Skin of body (tissue), 3 donors: ENCODE measurements at places on chromosomes 2 and 18. TPM values are rescaled to one million over a fixed set of nuclear protein-coding genes. Genes with fewer than 3 reads are reported as not detected.

OTOF gene
- total RNA-seq = 0.69 TPM

DNA sequence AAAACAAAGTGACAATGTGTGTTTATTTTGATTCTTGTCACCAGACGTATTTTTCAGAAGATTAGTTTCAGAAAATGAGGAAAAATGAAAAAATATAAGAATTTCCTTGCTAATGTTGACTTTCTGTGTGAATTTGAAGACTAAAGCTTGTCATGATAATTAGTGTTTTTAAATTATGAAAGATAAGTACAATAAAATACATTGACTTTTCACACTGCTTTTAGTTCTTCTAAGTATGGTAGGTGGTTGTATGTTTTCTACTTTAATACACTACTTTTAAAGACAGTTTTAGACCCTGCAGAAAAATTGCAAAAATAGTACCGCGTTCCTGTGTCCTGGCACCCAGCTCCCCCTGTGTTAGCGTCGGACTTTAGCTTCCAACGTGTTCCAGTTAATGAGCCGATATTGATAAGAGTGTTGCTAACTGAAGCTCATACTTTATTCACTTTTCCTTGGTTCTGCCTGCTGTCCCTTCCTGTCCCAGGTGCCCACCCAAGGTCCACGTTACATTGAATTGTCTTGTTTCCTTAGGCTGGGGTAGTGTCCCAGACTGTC is 695 bp downstream of the RBFA start:
- DNase-seq = no peak

DNA sequence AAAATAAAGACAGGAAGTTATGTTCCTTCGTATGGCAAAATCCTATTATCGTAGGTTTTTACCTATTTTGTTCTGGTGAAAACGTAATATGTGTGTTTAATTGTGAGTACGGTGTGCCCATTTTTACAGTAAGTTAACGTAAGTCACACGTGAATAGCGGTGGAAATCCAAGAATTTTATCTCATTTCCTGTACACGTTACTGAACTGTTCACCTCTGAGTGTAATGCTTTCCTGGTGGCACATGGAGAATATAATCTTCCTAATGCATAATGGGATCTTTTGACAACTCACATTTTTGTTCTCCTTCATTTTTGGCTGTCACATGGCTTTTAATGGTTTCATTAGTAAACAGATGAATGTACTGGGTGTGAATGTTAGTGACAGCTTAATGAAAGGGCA is 28.2 kb downstream of the BCL2L11 start:
- no peak for DNase-seq

DNA sequence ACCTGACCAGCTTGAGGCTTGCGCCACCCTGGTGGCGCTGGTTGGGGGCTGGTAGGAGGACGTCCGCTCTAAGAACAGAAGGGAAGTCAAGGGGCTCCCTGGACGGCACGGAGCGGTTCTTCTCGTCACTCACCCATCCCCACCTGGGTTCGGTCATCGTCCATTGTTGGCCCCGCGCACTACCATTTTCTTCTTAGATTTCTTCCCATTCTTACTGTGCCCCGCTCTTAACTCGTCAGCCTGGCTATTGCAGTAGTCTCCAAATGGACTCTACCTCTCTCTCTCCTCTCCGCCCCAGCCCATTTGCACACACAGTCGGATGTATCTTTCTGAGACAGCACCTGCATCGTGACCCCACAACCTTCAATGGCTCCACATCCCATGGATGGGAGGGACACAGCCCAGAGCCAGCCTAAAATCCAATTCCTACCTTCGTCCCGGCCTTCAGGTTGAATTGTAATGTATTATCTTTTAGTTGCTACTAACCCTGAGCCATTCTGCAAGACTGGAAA is 814 bp upstream of the RAB1A start:
- DNase-seq = peak; percentile 46

DNA sequence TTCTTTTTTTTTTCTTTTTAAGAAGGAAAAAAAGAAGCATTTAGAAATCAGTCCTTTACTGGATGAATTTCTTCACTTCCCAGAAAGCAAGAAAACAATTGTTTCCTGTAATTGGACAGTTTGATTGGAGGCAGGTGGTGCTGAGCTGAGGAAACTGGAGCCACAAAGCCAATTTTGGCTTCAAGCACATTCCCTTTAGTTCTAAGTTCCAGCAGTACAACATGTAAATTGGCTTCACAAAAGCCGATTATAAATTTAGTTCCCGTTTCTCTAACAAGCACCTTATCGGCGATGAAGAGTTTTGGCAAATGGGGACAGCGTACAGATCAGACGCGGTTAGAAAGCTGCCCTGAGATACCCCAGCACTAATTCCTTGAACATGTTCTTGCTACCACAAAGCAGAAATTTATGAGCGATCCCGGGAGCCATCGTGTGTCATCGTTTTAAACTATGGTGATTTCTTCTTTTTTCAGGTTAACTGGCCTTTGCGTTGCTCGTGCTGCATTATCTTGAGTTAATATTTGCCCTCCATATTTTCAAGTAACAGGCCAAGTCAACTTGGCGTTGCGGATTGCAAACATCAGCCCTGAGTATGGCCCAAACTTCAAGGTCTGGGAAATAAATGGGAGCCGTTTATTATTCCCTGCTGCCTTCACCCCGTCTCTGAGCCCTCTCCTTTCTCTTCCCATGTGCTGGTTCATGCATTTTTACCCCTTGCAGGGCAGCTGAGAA is 190.4 kb upstream of the ID2 start:
- DNase-seq = no peak

CHRNG gene
- 1.6 TPM for total RNA-seq

GRCh38 chr2:36586672-36587071 is 11.3 kb downstream of the FEZ2 start:
- no peak for DNase-seq

- DNase-seq = no peak
These were observed 56.6 kb upstream of the PPM1B start for GRCh38 chr2:44112096-44112495.

DNA sequence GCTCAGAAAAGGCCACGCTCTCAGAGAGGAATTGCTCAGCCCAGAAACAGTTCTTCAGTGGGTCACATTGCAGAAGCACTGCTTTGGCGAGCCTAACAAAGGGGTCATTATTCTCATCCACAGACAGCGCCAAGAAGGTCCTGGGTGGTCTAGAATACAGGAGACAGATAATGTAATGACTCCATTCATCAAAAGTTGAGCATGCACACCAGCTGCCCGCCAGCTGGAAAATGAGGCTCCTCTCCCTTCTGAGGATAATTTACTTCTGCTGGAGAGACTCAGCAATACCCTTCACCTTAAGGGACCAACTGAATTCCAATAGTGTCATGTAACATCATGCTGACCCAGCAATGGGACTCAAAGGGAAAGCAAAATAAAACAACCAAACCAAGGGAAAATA is 79.9 kb downstream of the TRIB2 start:
- peak; percentile 84 for DNase-seq

DNA sequence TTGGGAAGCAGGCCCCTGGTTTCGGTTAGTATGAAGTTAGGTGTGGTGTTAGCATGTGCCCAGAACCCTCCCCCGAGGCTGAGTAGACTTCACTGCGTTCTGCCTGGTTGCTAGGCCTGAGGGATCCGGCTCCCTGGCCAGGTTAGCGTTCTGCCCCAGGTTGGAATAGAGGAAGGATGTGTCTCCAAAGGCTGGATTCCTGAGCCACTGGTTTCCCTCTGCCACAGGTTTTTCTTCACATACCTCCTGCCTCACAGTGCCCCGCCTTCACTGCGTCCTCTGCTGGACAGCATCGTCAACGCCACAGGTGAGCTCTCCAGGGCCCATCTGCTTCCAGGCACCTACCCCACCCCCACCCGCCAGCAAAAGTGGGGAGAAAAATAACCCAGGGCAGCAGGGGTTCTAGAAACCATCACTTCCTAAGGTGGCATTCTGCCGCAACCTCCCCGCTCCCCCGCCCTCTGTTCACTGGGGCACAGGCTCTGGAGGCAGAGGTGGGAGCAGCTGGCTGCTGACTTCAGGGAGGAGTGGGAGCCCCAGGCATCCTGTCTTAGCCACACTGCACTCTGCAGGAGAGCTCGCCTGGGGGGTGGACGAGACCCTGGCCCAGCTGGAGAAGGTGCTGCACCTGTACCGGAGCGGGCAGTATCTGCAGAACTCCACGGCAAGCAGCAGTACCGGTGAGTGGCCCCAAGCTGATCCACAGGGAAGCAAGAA is 7.1 kb downstream of the PKDCC start:
- DNase-seq = no peak

RAB6C gene
- not detected for total RNA-seq

DNA sequence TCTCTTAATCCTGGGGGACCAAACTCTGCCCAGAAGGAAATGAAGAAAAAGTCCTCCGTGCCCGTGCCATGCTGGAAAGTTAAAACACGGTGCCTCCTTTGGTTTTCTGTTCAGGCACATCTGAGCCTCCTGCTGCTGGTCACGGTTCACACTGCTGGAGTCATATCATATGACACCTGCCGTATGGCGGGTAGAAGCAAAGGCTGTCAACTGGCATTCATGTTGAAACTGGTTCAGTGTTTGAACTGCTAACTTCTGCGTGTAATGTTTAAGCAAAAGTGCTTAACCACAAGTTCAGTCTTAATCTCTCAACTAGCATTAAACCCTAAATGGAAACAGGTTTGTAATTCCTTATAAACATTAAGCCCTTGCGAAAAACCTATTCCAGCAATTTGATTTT is 3.1 kb downstream of the STK39 start:
- DNase-seq = no peak

GRCh38 chr2:439077-439476 is 151.2 kb upstream of the ALKAL2 start:
- no peak for DNase-seq

DNA sequence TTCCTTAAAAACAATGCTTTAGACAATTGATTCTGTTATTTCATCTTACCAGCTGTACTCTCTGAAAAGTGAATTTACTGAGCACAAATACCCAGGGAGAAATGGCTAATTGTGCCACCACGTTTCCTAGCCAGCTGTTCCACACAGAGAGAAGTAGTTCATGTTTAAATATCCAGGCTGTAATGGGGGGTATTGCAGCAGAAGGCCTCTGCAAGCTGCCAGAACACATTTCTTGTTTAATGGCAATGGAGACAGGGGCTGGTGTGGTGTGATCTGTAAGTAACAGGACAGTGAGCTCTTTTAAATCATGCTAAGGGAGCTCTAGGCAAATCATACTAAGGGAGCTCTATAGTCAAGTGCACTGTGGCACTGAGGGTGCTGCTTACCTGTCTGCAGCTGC is 809.2 kb downstream of the CNTNAP5 start:
- no peak for DNase-seq

GRCh38 chr2:95383635-95384027 is 18.9 kb upstream of the FAHD2A start:
- no peak for DNase-seq

FOXI3 gene
- 3.7 TPM for total RNA-seq

GRCh38 chr2:118013221-118013723 is 598 bp downstream of the CCDC93 start:
- no peak for DNase-seq

GRCh38 chr18:79819968-79820351 is 22.2 kb downstream of the KCNG2 start:
- DNase-seq = peak; percentile 32

- no peak for DNase-seq
These were observed 700.9 kb downstream of the TMEM182 start for GRCh38 chr2:103462712-103463111.

GRCh38 chr2:191462370-191462769 is 215.6 kb upstream of the NABP1 start:
- no peak for DNase-seq

DNA sequence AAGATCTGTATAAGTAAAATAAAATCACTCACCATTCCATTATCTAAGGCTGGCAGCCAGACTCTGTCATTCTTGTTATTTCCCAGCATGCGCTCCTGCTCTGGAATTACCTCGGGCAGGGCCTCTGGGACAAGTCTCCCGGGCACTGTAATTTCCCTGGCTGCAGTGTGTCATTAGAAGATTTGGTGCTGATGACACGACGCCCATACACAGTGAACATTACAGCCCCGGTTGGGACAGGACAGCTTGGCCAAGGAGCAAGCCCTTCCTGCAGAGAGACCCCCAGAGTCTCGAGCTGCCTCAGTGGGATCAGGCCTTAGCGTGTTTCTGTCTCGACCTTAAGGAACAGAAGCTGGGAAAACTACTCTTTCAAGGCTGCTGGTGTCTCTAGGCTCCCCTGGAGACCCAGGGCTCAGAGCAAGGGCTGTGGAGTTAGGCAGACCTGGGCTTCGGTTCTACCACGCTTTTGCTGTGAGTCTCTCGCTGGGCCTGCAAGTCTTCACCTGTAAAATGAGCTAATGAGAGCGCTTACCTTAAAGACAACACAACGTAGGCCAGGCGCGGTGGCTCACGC is 39.7 kb downstream of the SMAD7 start:
- DNase-seq = no peak

DNA sequence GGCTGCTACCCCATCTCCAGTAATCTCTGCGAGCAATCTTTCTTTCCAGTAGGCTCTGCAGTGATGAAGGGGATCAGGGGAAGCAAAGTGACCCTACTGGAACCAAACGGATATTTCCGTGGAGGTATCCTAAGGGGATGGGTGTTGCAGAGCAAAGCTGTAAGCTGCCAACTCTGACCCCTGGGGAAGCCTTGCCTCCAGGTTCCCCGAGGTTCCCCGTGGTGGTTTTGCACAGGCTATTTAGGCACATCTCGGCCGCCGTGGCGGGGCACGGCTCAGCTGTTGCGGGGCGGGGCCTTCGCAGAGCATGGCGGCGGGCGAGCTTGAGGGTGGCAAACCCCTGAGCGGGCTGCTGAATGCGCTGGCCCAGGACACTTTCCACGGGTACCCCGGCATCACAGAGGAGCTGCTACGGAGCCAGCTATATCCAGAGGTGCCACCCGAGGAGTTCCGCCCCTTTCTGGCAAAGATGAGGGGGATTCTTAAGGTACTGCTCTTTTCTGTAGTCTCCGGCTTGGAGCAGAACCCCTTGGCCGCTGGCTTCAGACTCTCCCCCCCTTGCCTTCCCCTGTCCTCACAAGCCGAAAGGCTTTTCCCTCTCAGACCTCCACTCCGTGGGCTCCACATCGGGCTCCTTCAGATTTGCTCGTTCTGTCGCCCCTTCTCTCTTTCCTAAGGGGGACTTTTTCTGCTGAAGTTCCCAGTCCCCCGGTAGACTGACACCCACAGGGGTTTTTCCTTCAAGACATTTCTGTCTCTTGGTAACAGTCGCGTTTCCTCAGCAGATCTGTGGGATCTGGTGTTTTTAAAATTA is at the start of gene COMMD1:
Gene COMMD1, plus strand, starts transcription at position 303 of the 814 bp plus-strand sequence. Its CDS starts 5 bp downstream, at position 308.
- no peak for DNase-seq

DNA sequence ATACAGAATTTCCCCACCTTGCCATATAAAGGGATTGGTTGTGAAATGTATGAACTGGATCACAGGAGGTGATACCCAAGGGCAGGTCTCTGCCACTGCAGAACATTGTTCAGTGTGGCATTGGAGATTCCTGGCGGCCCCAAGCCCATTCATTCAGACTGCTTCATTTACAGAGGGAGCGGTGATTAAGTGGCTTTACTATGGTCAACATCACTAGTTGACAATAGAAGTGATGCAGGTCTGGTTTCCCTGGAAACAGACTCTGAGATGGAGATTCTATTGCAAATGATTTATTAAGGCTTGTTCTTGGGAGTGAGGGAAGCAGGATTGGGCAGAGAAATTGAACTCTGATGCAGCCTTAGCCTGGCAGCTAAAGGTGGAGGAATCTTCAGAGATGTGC is 62.4 kb downstream of the ZDBF2 start:
- DNase-seq = no peak

SCN7A gene
- total RNA-seq = 18.2 TPM
